ENCODE measurements at places on chromosomes 12 and 14. TPM values are rescaled to one million over a fixed set of nuclear protein-coding genes. Genes with fewer than 3 reads are reported as not detected.

- no peak overlapping the region for H3K4me3 ChIP-seq
- no peaks in the 10 kb centered on the region for H3K27me3 ChIP-seq
- no peak for DNase-seq
- no peaks in the 10 kb centered on the region for H3K36me3 ChIP-seq
- no peak overlapping the region for H3K27ac ChIP-seq
Measured at GRCh38 chr12:30847259-30847658, 79.3 kb upstream of the TSPAN11 start.

GRCh38 chr14:90573385-90574105 is 176.7 kb downstream of the CALM1 start:
- no peaks in the 10 kb centered on the region for H3K27me3 ChIP-seq
- no peak overlapping the region for H3K4me3 ChIP-seq
- H3K36me3 ChIP-seq = peaks cover 36% of the 10 kb centered on the region
- no peaks in the 10 kb centered on the region for H3K4me1 ChIP-seq
- DNase-seq = no peak

GRCh38 chr14:53265025-53265424 is 111.9 kb upstream of the DDHD1 start:
- no peaks in the 10 kb centered on the region for H3K4me1 ChIP-seq
- DNase-seq = no peak
- H3K36me3 ChIP-seq = no peaks in the 10 kb centered on the region
- H3K27ac ChIP-seq = no peak overlapping the region

GRCh38 chr12:54033980-54034784 is 1.3 kb downstream of the HOXC5 start:
- H3K27me3 ChIP-seq = no peaks in the 10 kb centered on the region
- no peak for DNase-seq
- H3K27ac ChIP-seq = peak overlapping the region; percentile 96
- H3K4me1 ChIP-seq = no peaks in the 10 kb centered on the region
- peak overlapping the region; percentile 42 for H3K4me3 ChIP-seq
- no peaks in the 10 kb centered on the region for H3K36me3 ChIP-seq

DNA sequence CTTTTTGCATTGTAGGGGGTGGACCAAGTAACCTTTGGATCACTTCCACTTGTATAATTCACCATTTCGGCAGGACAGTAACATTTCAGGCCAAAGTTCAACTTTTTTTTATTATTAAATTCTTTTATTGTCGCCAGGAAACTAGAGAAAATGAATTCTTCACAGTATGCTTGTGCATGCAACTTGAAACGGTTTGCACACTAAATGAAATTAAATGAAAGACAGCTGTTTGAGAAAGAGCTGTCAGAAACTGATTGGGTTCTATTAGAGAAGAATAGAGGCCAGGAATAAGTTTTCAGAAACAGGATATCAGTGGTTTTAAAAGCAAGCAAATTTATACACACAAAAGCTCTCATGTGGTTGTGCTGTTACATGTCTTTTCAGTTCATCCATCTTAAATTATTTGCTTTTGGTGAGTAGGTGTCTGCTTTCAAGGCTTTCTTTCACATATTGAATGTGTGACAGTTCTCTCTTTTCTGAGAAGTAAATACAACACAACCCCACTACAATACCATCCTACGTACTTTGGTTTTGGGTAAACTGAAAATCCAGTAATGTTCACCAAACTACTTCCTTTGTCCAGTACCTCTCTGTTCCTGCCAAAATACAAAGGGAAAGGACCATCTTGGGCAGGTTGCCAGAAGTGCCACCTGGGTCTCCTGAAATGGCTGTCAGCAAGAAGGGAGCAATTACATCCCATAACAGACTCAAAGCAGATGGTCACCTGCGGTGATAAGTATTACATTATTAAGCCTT is 291.7 kb downstream of the RAD51B start:
- H3K27me3 ChIP-seq = no peaks in the 10 kb centered on the region
- H3K36me3 ChIP-seq = no peaks in the 10 kb centered on the region
- H3K4me3 ChIP-seq = no peak overlapping the region
- H3K27ac ChIP-seq = no peak overlapping the region

DNA sequence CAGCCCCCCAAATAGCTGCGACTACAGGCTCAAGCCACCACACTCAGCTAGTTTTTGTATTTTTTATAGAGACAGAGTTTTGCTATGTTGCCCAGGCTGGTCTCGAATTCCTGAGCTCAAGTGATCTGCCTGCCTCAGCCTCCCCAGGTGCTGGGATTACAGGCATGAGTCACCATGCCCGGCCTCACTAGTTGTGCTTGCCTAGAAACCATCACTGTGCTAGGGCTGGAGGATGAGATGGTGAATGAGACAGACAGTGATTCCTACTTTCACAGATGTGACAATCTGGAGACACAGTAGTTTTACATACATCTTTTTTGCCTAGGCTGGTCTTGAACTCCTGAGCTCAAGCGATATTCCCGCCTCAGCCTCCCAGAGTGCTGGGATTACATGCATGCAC is 7.5 kb upstream of the MSI1 start:
- H3K27me3 ChIP-seq = no peaks in the 10 kb centered on the region
- no peak for DNase-seq
- H3K36me3 ChIP-seq = no peaks in the 10 kb centered on the region
- no peak overlapping the region for H3K27ac ChIP-seq

GRCh38 chr14:39232554-39233415 is 930 bp upstream of the MIA2 start:
- no peak for DNase-seq
- no peak overlapping the region for H3K4me3 ChIP-seq
- peaks cover 4% of the 10 kb centered on the region for H3K4me1 ChIP-seq
- no peak overlapping the region for H3K27ac ChIP-seq

GRCh38 chr12:104547235-104547634 is 90.5 kb downstream of the CHST11 start:
- H3K36me3 ChIP-seq = no peaks in the 10 kb centered on the region
- H3K27ac ChIP-seq = no peak overlapping the region
- DNase-seq = no peak
- peaks cover 5% of the 10 kb centered on the region for H3K4me1 ChIP-seq

DNA sequence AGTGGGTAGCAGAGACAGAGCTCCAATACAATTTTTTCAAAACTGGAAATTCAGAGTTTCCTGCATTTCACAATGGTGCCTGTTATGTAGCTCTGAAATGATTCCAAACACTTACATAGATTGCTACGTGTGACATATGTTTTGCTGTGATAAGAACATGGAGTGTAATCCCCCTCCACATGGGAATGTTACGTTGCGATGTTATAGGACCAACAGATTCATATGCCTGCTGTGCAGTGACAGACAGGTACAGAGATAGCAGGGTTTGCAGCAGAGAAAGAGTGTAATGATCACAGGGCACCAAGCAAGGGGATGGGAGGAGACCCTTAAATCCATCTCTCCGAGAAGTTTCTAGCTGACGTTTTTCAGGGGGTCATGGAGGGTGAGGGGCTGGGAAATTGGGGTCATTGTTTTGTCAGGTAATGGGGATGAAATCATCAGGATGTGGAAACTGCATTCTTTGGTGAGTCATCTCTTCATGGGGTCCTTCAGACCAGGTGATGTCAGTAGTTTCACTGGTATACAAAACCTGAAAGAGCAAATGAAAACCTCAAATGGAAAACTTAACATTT is 76.6 kb upstream of the OSBPL8 start:
- DNase-seq = no peak
- no peak overlapping the region for H3K4me3 ChIP-seq
- no peaks in the 10 kb centered on the region for H3K27me3 ChIP-seq
- H3K27ac ChIP-seq = no peak overlapping the region
- no peaks in the 10 kb centered on the region for H3K36me3 ChIP-seq
- no peaks in the 10 kb centered on the region for H3K4me1 ChIP-seq

TAS2R8 gene
- total RNA-seq = not detected

DNA sequence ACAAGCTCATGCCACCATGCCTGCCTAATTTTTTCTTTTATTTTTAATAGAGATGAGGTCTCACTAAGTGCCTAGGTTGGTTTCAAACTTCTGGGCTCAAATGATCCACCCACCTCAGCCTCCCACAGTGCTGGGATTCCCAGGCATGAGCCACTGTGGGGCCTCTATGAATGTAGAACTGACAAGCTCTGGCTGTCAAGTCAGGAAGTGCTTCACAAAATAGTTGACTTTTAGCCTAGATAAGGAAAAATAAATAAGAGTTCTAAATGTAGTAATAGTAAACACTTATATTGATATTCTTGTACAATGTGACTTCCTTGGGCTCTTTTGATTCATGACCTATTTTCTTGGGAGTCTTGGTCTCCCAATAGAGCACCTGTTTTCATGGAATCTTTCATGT is 40.0 kb downstream of the RMST start:
- H3K27me3 ChIP-seq = no peaks in the 10 kb centered on the region
- no peak for DNase-seq
- no peak overlapping the region for H3K4me3 ChIP-seq
- H3K36me3 ChIP-seq = no peaks in the 10 kb centered on the region
- H3K4me1 ChIP-seq = no peaks in the 10 kb centered on the region

MIP gene
- total RNA-seq = not detected

HEBP1 gene
- total RNA-seq = 42.7 TPM

RNF212B gene
- not detected for total RNA-seq

RASSF9 gene
- 2.9 TPM for total RNA-seq

- no peak overlapping the region for H3K27ac ChIP-seq
- H3K4me1 ChIP-seq = no peaks in the 10 kb centered on the region
- no peaks in the 10 kb centered on the region for H3K36me3 ChIP-seq
- H3K27me3 ChIP-seq = no peaks in the 10 kb centered on the region
- DNase-seq = no peak
- H3K4me3 ChIP-seq = no peak overlapping the region
Measured at GRCh38 chr12:67802731-67803130, 154.2 kb downstream of the DYRK2 start.

- no peaks in the 10 kb centered on the region for H3K27me3 ChIP-seq
- DNase-seq = peak; percentile 32
- H3K4me3 ChIP-seq = no peak overlapping the region
- H3K27ac ChIP-seq = peak overlapping the region; percentile 42
- H3K4me1 ChIP-seq = no peaks in the 10 kb centered on the region
Measured at GRCh38 chr12:27627123-27627852, 69.0 kb upstream of the REP15 start.

DNA sequence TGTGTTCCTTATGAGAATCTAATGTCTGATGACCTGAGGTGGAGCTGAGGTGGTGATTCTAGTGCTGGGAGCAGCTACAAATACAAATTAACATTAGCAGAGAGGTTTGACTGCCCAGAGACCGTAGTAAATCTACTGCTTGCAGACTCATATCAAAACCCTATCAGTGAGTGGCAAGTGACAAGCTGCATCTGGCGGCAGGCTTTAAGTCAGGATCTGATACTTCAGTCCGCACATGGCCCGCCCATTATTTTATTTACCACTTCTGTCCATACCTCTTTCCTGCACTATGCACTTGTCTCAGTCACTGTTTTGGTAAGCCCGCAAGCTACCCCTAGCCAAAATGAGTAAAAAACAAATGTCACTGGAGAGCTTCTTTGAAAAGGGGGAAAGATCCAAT is 11.4 kb downstream of the CEP128 start:
- no peaks in the 10 kb centered on the region for H3K4me1 ChIP-seq
- no peak for DNase-seq
- H3K27me3 ChIP-seq = no peaks in the 10 kb centered on the region
- H3K4me3 ChIP-seq = no peak overlapping the region
- no peaks in the 10 kb centered on the region for H3K36me3 ChIP-seq

GRCh38 chr12:467591-467990 is 7.9 kb downstream of the B4GALNT3 start:
- no peak overlapping the region for H3K4me3 ChIP-seq
- no peak overlapping the region for H3K27ac ChIP-seq
- DNase-seq = no peak
- H3K4me1 ChIP-seq = no peaks in the 10 kb centered on the region

CD163 gene
- 455 TPM for total RNA-seq

DNA sequence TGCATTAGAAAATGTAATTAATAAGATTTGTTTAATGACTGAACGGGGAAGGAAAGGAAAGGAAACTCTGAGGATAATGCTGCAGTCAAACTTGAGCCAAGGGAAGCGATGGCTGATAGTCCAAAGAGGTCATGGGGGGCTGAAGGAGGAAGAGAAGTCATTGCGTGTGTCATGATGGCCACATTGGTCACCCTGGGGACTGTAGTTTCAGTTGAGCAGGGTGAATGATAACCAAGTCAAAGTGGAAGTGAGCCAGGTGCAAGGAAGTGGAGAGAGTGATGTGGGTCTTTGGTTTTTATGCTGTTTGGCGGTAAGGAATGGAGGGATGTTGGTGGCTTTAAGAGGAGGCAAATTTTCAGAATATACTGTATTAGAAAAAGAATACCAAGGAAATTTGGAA is 21.6 kb downstream of the C12orf75 start:
- no peak for DNase-seq
- H3K27me3 ChIP-seq = no peaks in the 10 kb centered on the region
- H3K4me1 ChIP-seq = no peaks in the 10 kb centered on the region
- no peak overlapping the region for H3K4me3 ChIP-seq

GRCh38 chr12:28050606-28051005 is 78.1 kb upstream of the PTHLH start:
- H3K4me3 ChIP-seq = no peak overlapping the region
- no peaks in the 10 kb centered on the region for H3K4me1 ChIP-seq
- DNase-seq = no peak
- no peak overlapping the region for H3K27ac ChIP-seq
- no peaks in the 10 kb centered on the region for H3K36me3 ChIP-seq

DNA sequence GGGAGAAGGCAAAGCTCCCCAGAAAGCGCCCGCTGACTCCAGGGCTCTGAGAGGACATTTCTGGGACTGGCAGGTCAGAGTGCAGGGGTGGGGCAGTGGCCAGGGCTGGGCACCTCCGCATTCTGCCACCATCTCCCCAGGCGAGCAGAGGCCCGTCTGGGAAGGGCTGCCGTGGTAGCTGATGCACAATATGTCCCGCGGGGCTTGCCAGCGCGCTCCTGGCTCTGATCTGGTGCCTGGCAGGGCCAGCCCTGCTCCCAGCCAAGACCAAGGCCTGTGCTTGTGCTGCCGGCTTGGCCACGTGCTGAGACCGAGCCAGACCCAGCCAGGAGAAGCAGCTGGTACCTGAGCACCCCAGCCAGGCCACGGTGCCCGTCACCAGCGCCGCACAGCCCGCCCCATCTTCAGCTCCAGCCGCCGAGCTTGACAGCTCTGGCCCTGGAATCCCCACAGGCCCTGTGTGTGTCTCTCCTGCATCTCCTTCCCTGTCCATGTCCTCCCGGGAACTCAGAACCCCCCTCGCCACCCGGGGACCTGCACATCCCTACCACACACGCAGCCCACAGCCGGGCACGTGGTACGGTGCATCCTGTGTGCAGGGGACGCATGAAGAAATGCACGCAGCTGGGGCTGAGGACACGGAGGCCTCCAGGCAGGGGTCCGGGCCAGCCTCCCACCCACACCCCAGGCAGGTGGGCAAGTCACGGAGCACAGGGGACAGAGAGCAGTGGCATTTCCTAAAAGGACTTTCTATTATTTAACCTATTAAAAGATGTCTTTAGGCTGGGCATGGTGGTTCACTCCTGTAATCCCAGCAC is 68.6 kb upstream of the C14orf180 start:
- H3K4me3 ChIP-seq = no peak overlapping the region
- no peaks in the 10 kb centered on the region for H3K4me1 ChIP-seq
- no peaks in the 10 kb centered on the region for H3K27me3 ChIP-seq
- H3K36me3 ChIP-seq = no peaks in the 10 kb centered on the region
- H3K27ac ChIP-seq = no peak overlapping the region
- DNase-seq = no peak

All from tibial nerve (tissue), 4 donors.